ENCODE measurements at places on chromosomes 6 and 20. TPM values are rescaled to one million over a fixed set of nuclear protein-coding genes. Genes with fewer than 3 reads are reported as not detected.
A peak's percentile ranks its signal among the peaks of the same experiment; 100 is the strongest.

Gene TRDN
- polyA plus RNA-seq: 340 TPM

Gene PRR18
- 0.28 TPM for polyA plus RNA-seq

Gene AAR2
- 28.4 TPM for polyA plus RNA-seq

Gene NT5E
- polyA plus RNA-seq: 21.1 TPM

Gene BLTP3A
- 15.3 TPM for polyA plus RNA-seq

DNA sequence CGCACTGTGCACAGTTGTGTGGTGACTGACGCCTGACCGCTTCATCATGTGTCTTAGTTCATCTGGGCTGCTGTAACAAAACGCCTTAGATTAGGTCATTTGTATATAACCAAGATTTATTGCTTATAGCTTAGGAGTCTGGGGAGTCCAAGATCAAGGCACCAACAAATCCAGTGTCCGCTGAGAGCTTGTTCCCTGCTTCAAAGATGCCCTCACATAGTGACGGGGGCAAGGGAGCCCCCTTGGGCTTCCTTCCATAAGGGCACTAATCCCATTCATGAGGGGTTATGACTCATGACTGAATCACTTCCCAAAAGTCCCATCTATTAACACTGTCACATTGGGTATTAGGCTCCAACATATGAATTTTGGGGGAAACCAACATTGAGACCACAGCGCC lies 34.6 kb downstream of the CYP24A1 start:
- no peak for DNase-seq

DNA sequence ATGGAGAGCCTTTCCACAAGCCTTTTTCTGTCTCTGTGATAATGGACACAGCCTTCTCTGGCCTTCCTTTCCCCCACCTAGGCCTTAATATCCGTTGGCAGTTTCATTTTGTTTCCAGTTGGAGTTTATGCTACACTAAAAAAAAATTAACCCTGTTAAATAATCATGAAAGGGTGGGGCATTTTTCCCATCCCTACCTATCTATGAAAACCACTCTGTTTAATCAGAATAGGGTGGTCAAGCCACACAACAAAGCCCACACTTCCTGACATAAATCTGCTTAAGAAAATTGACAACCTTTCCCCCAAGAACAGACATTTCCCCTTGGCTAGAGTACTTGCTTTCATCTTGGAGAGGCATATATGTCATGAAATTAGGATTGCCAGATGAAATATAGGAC lies 14.2 kb downstream of the TXLNB start:
- DNase-seq: no peak

- DNase-seq: no peak
These were observed 12.0 kb upstream of the GATA5 start for GRCh38 chr20:62487561-62488354.

DNA sequence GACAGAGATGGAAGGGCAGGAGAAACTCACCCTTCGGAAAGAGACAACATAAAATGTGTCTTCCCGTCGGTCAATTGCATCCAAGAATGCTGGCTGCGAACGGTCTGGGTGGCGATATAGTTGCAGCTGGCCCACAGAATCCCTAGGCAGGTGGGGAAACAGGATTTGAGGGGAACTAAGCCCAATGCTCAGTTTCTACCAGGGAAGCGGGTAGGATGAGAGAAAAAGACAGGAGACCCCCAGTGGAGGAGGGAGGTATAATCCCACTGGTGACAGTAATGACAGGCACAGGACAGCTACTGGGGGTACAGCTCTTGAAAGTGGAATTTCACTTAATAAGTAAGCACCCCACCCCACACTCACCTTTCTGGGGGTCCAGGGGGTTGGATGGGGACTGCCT lies 7.5 kb upstream of the TNXB start:
- DNase-seq: no peak

DNA sequence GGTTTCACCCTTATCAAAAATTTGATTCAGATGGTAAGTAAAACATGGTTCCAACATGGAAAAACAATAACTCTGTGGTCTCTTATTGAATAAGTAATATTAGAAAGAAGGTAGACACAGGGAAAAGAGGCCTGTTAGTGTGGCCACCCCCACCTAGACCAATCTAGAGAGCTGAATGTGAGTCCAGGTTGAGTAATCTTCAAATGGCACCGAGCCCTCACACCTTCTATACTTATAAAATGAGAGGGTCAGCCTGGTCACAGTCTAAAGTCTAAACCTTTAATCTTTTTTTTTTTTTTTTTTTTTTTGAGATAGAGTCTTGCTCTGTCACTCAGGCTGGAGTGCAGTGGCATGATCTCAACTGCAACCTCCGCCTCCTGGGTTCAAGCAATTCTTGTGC lies 6.9 kb downstream of the FAM184A start:
- no peak for DNase-seq

GRCh38 chr6:139927236-139927635 lies 552.8 kb upstream of the CITED2 start:
- DNase-seq: no peak

- peak; percentile 89 for DNase-seq
These were observed at the start of gene SPEF1 for GRCh38 chr20:3781153-3781910. Gene SPEF1 (minus strand): TSS chr20:3781448. CDS start chr20:3781287, 161 bp downstream.

DNA sequence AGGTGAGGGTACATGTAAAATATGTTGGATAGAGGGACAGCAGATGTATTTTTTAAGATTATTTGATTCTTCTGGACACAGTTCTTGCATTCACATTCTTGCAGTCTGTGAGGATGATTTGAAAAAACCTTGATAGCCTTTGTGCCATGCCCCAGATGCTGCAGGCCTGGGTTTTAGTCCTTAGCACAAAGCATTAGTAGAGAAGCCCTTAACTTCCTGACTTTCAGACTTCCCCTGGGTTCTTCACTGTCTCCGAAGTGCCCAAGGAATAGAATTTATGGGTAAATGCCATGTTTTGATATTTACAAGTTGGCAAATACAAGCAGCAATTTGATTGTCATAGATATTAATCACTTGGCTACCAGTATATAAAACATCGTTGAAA lies 67.6 kb upstream of the SUPT3H start:
- no peak for DNase-seq

- DNase-seq: no peak
These were observed 108.4 kb upstream of the MAP3K7 start for GRCh38 chr6:90695316-90695715.

- no peak for DNase-seq
These were observed 27.1 kb downstream of the PDE10A start for GRCh38 chr6:165635965-165636364.

DNA sequence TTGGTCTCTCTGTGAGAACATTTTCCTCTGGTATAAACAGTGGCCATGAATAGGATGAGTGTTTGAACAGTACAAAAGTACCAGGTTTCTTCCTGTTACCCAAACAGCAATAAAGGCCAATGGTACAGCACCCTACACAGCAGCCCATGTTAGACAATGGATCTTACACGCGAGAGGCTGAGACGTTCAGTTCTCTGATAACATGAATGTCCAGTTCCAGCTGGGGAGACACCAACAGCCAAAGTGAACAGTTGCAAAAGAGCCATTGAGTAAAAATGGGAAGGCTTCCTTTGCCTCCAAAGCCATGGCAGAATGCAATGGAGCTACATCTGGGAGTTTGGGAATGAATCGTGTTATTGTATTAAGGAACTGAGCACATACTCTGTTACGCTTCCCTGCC lies 246.8 kb upstream of the SGK1 start:
- no peak for DNase-seq

DNA sequence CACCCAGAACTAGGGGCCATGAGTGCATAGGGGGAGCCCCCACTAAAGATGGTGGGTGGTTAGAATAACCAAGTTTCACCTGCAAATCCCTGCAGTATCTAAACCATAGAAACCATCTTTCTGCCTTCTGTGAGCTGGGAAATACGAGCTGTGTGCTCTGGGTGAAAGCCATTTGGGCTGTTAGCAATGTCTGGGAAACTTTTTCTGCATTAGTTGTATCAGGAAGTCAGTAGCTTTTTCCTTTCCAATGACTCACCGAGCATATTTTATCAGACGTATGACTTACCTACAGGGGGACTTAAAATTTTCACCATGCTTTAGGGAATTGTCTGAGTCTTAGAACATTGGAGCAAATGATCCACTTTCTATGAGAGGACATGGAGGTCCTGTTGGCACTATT lies 584.0 kb downstream of the QKI start:
- peak; percentile 31 for DNase-seq

DNA sequence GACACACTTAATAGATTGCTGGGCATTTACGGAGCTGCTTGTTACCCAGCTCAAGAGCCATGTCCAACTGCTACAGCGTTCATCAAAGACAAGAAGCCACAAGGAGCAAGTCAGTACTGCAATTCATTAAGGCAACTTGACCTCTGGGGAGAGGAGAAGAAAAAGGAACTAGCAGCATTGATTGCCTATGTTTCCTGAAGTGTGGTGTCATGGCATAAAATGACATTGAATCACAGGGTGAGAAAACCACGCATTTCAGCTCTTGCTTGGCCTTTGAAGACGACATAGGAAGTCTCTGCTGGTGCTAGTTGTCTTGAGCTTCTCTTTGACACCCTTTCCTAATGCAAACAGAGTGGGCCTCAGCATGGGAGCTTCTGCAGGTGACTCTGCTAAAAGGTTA lies 139.1 kb downstream of the CDH26 start:
- no peak for DNase-seq

DNA sequence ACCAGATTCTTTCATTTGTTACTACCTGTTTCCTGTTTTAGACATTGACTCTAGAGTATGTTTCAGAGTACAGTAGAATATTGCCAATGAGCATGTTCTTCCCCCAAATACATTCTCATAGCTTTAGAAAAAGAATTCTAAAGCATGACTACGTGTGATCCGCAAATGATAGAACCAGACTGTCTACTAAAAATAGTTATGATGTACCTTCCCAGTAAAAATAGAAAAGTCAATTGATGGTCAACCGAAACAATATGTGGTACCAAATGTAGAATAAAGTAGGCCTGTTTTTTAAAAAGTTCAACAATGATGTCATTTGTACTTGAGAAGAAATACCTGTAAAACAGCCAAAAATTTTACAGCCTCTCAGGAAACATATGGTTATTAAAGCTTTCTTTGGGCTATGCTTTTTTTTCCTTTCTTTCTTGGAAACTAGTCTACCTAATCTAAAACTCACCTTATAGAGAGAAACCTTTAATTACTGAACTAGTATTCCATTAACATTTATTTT lies 130.1 kb upstream of the MTHFD1L start:
- peak; percentile 46 for DNase-seq

- DNase-seq: no peak
These were observed 102.6 kb upstream of the HDGFL1 start for GRCh38 chr6:22466665-22467245.

GRCh38 chr6:91213229-91213901 lies 626.5 kb upstream of the MAP3K7 start:
- DNase-seq: no peak

GRCh38 chr6:15364401-15365037 lies 118.7 kb downstream of the JARID2 start:
- no peak for DNase-seq

GRCh38 chr20:63681609-63682142 lies 14.8 kb upstream of the TNFRSF6B start:
- DNase-seq: no peak

DNA sequence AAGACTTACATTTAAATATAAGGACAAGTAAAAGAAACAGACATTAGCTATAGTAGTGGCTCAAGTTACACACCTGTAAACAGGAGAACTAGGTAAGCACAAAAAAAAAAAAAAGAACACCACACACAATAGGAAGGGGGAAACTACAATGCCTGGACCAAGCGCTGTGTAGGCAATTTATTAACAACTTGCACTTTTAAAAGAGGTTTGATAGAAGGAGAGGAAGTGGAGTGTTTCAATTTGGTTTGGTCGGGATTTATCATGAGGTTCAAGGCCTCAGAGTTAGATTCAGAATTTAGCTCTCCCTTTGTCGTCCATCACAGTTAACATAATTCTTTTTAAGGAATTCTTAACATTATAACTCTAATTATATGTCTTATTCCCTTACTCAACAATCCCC lies 1.1 kb upstream of the USP49 start:
- DNase-seq: no peak

DNA sequence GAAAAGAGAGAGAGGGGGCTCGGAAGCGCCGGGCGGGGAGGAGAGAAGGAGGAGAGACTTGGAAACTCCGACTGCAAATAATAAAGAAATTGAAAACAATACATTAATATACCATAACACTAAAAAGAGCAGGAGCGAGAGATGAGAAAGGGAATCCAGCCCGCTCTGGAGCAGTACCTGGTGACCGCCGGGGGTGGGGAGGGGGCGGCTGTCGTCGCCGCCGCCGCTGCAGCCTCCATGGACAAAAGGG lies 338 bp downstream of the E2F3 start:
- no peak for DNase-seq

DNA sequence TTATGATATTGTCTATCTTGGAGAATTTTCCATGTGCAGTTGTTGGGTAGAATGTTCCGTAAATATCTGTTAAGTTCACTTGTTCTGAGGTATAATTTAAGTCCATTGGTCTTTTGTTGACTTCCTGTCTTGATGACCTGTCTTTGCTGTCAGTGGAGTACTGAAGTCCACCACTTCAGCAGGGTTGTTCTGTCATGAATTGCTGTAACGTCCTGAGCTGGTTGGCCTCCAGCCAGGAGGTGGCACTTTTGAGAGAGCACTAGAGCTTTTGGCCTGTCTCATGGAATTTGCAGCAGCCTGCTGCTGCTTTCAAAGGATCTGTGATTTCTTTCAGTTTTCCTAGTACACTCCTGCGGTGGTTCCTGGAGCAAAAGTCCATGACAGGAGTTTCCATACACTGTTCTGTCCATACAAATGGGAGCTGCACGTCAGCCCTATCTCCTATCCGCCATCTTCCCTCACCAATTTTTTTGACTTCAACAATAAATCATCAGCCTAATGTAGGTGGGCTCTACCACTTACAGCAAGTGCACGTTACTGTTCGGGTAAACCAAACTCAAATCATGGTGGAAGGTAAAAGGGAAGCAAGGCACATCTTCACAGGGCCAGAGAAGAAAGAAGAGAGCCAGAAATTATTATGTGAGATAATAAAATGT lies 46.9 kb upstream of the TRERF1 start:
- DNase-seq: no peak

- DNase-seq: no peak
These were observed 59.4 kb upstream of the TMEM200A start for GRCh38 chr6:130306377-130306776.

- DNase-seq: no peak
These were observed 122.9 kb upstream of the QKI start for GRCh38 chr6:163291622-163292021.

DNA sequence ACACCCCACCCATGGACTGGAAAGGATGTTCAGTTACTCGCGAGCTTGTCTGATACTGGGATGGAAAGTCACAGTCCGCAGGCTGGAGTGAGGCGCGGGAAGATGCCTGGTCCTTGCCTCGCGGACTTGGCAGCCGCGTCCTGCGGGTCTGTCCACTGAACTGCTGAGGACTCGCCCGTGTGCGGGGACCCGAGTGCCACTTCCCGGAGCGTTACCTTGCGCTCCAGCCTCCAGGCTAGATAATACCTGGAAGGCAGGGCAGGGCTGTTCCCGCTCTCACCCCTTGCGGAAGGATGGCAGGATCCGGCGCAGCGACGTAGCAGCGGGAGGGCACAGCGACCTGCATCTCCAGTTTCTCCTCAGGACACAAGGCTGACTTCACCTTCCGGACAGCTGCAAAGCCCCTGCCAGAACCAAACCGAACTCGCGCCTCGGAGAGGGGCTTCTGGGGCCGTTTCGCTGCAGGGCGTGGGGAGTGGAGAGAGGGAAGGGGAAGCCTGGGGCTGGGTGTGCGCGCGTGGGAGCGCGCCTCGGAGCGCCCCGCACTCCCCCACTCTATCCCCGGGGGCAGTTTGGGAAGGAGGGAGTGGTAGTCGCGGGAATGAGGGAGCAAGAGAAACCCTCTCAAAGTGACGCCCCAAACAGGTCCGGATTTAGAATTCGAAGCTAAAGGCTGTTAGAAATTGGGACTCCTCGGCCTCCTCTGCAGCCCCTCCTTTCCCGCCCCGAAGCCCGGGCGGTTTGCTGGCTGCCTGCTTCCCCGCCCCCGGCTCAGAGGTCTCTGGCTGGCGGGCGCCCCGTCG lies at the start of gene KCNQ5:
TSS of gene KCNQ5 (plus strand) at position 774 of the 803 bp plus-strand sequence.
- no peak for DNase-seq
